ENCODE measurements at places on chromosomes 2 and 18.
A peak's percentile ranks its signal among the peaks of the same experiment; 100 is the strongest.

- DNase-seq = no peak
Measured at GRCh38 chr2:86308984-86309695, 28.3 kb downstream of the REEP1 start.

DNA sequence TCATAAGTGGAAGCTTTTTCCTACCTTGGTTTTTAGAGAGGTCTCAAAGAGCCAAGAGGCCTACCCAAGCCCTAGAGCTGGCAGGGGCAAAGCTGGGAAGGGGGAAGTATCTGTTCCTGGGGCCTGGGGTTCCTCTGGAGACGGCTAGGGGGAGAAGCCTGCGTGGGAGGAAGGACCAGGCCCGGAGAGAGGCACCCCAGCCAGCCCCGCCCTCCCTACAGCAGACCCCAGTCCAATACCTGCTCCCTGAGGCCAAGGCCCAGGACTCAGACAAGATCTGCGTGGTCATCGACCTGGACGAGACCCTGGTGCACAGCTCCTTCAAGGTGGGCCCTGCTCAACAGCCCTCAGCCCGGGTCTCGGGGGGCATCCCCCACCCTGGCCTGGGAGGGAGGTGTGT, 2.2 kb downstream of the CTDSP1 start:
- no peak for DNase-seq

- DNase-seq = no peak
Measured at GRCh38 chr2:232368311-232368731, 10.2 kb upstream of the ALPP start.

DNA sequence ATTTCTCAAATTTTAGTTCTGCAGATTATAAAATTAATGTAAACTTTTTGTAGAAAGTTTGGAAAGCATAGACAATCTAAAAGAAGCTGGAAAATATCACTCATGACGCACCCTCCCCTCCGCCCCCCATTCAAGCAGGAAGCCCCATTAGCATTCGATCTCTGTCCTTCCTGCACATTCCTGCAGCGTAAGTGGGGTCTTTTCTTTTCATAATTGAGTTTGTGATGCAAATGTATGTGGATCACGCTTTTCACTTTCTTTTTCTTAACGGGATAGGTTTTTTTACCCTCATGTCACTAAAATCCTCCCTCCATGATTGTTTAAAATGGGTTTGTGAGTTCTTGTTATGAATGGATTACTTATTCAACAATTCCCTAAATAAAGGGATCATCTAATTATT, 181.7 kb upstream of the HDAC4 start:
- no peak for DNase-seq

DNA sequence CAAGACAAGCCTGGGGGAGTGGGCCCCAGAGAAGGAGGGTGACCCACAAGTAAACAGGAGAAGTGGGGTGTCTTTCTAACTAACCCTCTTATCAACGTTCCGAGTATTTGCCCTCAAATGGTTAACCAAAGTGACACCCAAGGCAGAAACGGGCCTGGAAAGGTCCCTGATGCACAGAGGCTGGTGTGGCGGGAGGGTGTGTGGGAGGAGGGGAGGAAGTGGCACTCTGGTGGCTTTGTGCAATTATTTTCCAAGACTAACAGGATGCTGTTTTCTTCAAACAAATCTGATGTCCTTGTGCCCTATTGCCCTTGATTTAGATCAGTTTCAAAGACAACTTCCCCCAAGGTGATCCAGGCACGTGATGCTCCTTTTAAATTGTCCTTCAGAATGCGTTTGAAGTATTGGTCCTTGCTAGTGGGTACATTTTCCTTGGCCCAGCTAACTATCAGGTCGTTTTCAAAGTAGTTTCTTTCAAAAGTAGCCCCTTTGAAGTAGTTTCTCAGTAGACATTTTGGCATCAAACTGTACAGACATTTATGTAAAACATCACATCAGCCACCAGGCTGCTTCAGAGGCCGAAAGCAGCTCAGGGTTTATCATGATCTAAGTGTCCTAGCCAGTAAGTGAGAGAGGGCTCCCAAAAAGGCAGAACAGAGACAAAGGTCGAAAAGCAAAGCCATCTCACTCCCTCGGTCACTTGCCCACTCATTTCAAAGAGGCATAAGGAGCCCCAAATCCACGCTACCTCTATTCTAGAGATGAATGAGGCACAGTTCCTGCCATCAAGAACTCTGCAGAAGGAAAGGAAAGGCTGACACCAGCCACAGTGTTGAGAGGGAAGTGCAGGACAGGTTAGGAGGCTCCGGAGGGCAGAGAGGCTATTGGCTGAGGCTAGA, 371.1 kb upstream of the ID2 start:
- DNase-seq = peak; percentile 49
